ENCODE measurements at places on chromosomes 1 and 21.

- DNase-seq, result no peak
Measured at GRCh38 chr1:15709226-15709625, 25.1 kb downstream of the PLEKHM2 start.

DNA sequence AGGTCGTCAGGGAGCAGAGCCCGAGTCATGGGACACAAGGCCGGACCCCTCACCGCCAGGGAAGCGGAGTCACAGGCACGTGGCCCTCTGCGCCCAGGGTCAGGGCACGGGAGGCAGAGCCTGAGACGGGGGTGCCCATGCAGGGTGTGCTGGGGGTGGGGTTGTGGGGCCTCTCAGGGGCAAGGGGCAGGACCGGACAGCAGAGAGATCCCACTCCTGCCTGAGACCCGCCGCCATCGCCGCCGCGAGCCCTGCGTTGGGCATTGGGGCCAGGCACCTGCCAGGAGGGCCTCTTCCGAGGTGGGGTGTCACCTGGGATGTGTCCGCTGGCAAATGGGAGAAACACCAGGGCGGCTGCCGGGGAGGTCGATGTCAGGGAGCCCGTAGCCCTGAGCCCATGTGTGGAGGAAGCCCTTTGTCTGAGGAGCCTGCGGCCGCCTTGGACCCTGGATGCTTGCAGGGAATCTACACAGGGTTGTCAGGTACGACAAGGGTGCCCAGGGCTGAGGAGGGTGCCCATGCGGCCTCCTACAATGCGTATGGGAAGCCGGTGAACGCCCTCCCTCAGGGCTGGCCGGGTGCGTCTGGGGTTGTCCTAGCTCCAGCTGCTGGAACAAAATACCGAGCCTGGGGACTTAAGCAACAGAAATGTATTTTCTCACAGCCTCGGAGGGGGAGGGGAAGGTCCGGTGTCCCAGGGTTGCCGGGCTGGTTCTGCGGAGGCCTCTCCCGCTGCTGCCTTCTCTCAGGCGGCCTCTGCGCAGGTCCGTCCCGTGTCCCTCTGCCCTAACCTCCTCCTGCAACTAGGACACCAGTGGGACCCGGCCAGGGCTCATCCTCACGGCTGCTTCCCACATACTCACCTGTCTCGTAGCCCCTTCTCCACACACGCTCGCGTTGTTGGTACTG is 16.4 kb upstream of the C1orf159 start:
- no peak for DNase-seq

GRCh38 chr1:206489980-206490770 is 17.2 kb upstream of the RASSF5 start:
- DNase-seq, result peak; percentile 90

DNA sequence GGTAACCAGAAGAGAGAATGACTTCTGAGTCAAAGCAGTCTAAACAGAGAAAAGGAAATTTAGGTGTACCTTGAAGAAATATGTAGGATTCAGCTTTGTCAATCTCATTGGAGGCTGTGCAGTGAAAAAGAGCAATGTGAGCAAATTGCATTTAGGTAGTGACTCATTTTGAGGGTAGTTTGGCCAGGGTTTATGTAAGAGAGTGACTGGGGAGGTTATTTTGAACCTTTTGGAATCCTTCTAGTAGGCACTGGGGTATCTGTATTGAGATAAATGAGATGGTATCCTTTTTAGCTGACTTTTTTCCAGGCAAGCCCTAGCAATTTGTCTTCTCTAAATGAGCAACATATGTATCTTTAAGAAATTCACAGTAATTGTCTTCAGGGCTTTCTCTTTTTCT is 95.9 kb downstream of the DISP1 start:
- DNase-seq, result no peak

DNA sequence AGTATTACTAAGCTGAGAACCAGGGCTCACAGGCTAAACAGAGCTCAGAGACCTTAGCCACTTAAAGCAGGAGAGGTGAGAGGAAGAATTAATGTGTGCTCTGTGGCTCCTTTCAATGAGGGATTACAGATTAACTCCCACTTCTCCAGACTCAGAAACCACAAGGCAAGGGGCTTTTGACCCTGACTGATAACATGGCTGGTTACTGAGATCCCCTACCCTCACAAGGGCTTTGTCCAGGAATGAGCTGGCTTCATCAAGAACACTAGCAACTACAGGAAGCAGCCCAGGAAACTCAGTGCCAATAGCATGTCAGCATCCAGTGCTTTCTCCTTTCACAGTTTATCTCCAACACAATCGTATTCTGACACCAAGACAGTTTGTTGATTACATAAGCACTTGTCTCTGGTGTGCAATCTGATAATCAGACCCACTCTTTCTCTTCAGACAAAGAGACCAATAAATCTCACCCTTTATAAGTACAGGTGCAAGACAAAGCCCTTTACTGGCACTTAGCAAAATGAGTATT is 38.8 kb downstream of the ERI3 start:
- DNase-seq, result no peak

GRCh38 chr1:176515310-176515709 is 52.3 kb downstream of the PAPPA2 start:
- no peak for DNase-seq

DNA sequence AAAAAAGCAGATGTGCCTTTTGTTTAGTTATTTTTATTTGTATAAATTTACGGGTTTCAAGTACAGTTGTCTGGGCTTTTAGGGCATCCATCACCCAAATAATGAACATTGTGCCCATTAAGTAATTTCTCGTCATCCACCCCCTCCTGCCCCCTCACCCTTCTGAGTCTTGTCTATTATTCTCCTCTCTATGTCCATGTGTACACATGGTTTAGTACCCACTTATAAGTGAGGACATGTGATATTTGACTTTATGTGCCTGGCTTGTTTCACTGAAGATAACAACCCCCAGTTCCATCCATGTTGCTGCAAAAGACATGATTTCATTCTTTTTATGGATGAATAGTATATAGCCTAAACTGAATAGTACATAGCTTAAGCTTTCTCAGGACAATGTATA is 189.2 kb downstream of the ZP4 start:
- DNase-seq, result no peak

DNA sequence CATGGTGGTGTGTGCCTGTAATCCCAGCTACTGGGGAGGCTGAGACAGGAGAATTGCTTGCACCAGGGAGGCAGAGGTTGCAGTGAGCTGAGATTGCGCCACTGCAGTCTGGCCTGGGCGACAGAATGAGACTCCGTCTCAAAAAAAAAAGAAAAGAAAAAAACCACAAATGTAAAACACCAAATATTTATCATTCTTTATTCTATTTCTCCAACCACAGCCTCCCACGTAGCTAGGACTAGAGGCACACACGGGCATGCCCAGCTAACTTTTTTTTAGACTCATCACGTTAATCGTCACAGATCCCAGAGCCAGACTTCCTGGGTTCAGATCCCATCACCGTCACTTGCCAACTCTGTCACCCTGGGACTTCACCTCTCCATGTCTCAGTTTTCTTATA is 13.5 kb downstream of the DNAJC16 start:
- no peak for DNase-seq

DNA sequence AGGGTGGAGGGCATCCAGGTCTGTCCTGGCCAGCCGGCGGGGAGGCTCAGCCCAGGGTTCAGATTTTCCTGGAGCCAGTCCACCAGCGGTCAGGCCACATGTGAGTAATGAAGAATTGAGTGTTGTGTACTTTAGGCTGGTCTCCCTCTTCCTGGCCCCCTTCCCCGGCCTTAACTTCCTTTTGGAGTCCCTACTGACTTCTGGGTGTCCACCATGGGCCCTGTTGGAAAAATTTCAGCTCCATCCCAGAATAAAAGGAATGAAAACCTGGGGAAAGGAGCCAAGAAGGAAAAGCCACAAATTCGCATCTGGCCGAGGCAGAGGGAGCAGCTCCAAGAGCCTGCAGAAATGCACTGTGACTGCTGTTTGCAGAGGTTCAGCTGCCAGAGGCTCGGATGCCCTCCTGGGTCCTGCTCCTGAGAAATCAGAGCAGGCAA is 35.5 kb upstream of the HHAT start:
- DNase-seq, result no peak

DNA sequence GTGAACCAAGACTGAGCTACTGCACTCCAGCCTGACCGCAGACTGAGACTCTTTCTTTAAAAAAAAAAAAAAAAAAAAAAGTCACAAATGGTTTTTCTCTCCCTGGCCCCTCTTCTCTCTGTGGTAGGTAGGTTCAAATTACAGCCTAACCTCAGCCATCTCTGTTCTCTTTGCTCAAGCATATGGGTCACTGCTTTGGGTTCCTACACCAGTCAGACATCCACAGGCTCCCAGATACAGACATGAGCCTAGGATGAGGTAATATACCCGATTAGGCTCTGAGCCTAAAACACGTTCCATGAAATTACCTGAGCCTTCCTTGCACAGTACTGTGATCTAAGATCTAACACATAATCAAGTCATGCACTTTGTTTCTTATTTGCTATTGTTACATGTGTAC is 90.5 kb upstream of the JAK1 start:
- no peak for DNase-seq

DNA sequence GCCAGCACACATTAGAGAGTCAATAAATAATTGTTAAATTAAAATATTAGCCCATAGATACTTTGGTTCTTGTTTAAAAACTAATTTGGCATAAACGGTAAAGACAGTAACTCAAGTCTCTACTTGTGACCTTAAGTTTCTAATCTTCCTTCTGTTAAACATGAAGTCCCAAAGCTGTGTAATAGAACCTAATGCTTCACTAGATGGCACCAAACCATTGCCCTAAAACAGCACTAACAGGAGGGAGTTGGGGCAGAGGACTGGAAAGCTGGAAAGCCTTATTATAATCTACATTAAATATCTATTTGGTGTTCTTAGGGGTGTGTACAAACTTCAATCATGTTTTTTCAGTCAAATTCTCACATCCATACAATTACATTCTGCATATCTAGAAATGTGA is 176.7 kb downstream of the OLFM3 start:
- DNase-seq, result no peak

DNA sequence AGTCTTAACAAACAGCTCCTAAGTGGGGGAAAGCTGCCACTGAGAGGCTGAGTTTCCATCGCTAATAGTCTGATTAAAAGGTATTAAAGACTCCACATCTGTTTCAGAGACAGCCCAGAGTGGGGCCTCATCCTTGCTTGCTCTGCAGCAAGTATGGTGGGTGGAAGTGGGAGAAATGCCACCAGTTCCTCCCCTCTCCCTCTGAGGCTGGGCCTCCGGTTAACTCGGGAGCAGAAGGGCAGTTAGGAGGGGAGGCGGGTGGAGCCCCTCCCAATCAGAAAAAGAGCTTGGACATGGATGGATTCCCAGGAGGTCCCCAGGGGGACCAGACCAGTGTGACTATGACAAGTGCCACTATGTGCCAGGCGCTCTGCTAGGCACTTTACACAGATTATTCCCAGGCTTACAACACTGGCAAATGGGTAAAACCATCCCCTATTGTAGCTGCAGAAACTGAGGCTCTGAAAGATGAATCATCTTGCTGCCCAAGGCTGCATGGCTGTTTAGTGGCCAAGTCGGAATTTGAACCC is 11.4 kb upstream of the ASCL5 start:
- DNase-seq, result no peak

GRCh38 chr1:24931146-24931467 is 1.0 kb upstream of the RUNX3 start:
- no peak for DNase-seq

GRCh38 chr1:203038217-203038741 is 12.0 kb downstream of the PPFIA4 start:
- no peak for DNase-seq

DNA sequence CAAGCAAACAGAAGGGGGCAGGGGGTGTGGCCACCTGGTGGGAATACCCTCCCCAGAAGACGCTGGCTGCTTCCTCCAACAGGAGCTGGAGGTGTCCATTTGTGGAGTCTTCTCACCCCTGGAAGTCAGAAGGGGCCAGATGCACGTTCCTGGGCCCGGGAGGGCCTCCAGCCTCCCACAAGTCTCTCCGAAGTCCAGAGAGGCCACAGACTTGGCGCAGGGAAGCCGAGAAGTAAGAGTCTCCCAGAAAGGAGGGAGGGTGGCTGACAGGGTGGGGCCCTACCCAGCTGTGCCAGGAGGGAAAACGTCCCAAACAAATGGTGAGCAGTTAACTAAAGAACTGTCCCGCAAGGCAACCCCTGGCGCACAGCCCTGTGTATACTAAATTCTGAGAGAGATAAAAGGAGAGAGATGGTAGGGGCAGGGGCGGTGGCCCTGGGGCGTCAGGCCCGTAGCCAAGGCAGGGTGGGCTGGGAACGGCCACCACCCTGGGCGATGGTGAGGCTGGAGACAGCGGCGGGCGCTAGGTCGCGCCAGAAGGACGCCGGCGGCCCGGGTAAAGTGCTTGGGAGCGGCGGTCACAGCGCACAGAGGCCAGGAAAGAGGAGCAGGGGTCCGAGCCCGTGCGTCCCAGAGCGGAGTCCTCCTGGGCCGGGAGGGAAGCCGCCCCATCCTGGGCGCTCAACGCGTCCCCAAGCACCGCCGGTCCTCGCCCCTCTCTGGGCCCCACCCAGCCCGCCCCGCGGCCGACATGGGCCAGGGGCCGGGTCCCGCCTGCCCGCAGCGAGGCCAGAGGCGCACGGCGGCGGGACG is 1.2 kb downstream of the CHD5 start:
- DNase-seq, result no peak

DNA sequence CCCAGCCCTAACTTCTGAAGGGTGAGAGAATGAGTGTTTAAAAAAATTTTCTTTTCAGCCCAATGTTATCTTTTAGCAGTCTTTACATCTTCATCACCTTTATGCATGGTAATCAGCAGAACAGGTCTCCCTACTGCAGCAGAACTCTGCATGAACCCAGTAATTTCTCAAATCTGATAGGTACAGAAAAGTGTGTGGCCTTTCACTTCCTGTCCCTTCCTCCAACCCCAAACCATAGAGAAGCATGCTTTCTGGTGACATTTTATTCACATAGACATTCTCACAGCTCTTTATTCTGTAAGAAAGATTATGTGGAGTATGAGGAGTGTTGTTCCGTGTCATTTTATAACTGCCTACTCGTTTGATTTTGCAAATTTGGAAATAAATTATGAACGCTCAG is 68.6 kb downstream of the RPAP2 start:
- no peak for DNase-seq

DNA sequence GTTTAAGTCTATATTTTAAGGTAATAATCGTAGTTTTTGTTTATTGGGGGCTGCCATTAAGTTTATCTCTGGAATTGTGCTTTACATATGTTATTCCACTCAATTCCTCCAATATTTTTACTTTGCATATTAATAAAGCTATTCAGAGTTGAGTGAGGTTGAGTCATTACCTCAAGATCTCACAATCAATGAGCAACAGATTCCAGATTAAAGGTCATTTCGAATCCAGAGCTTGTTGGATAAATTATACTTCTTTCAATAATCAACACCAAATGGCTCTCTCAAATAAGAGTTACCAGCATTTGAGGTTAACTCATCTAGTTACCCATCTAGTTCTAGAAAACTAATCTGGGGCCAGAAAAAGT is 16.7 kb downstream of the RGS4 start:
- DNase-seq, result no peak

Data from mesothelial cell of epicardium (in vitro differentiated cells).